Osteoblast (primary cell): ENCODE measurements at places on chromosomes 12 and 14. TPM values are rescaled to one million over a fixed set of nuclear protein-coding genes. Genes with fewer than 3 reads are reported as not detected.

- DNase-seq, result no peak
Measured at GRCh38 chr12:71981149-71981548, 42.5 kb downstream of the TPH2 start.

GRCh38 chr12:95593266-95593871, 42.1 kb upstream of the USP44 start:
- DNase-seq, result no peak

DNA sequence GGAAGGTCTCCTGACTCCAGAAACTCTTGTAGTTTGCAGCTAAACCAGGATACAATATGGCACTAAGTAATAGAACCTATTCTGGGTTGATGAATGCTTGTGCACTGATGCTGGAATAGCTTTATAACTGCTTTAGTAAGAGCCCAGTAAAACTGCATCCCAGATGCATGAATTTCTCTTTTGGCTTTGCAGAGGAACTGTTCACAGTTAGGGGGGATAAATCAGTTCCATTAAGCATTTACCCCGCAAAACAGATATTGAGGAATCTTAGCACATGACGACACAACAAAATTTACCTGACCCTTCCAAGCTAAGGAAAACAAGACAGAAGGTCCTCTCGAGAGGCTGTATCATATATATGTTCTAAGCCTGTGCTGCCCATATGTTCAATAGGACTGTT, 457.4 kb downstream of the FOXG1 start:
- DNase-seq, result no peak

GRCh38 chr12:69415471-69416275, 54.5 kb upstream of the FRS2 start:
- DNase-seq, result peak; percentile 93

GRCh38 chr14:22600027-22600426, 1.9 kb downstream of the ABHD4 start:
- DNase-seq, result no peak

GRCh38 chr14:64502887-64503433, 678 bp downstream of the ZBTB25 start:
- DNase-seq, result peak; percentile 64

DNA sequence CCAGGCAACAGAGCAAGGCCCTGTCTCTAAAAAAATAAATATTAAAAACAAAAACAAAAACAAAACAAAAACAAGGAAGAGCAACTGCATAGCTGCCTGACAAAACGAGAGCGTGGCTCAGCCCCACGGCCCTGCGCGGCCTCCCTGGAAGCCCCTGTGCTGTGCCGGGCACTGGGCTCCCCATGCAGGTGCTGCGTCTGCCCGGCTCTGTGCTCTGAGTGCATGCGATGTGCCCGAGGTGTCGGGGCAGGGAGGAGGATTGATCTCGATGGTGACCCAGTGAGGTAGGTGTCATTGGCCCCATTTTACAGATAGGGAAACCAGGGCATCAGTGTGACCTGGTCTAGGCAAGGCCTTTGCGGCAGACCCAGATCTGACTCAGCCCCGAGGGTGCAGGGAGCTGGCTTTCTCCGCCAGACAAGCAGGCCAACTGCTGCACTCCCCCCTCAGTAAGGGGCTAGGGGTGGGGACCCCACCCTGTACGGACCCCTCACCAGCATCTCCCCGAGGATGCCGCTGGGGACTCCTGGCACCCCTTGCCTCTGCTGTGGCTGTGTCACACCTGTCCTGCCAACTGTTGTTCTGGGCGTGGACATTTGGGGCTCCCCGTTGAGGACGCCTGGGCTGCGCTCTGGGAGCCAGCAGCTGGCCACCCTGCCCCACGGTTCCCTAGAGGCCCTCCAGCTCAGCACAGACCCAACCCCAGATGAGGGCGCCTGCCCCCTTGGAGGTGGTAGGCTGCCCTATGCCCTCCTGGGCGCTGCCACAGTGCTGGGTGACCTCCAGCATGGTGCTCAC, 15.3 kb downstream of the GPR132 start:
- DNase-seq, result peak; percentile 77

DNA sequence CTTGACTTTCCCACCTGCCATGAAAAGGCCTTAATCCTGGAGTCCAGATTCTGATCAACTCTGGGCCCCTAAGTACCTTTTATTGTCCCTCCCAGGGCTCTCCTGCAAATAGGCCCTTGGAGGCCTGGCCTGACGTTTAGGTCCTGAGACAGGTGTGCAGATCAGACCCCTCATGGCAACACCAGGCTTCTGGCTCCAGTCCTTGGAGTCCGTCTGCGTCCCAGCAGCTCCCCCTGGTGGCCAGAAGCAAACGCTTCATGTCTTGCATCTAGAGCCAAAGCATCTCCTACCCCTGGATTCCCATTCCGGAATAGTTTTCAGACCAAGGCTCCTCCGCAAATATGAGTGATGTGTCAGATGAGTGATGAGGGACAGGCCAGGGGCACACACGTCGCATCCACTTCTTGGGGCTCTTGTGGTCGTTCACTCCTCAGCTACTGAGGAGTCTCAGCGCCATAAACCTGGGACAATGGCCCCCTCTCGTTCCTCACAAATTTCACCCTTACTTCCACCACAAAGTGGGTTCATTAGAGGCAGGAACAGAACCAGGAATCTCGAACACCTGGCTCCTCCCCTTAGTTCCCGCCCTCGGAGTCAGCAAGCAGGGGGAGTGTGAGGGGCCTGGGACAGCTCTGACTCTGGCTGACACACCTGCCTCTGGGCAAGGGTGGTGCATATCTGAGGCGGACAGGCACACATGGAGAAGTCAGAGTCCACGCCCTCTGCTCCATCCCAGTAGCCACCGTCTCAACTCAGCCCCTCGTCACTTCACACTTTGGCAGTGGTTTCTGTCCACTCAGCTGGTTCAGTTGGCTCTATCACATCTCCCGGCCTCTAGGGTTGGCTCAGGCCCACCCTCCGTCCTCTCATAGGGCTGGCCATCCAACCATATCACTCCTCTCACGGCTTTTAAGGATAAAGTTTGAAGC, 77.9 kb upstream of the PWP1 start:
- DNase-seq, result peak; percentile 82

DNA sequence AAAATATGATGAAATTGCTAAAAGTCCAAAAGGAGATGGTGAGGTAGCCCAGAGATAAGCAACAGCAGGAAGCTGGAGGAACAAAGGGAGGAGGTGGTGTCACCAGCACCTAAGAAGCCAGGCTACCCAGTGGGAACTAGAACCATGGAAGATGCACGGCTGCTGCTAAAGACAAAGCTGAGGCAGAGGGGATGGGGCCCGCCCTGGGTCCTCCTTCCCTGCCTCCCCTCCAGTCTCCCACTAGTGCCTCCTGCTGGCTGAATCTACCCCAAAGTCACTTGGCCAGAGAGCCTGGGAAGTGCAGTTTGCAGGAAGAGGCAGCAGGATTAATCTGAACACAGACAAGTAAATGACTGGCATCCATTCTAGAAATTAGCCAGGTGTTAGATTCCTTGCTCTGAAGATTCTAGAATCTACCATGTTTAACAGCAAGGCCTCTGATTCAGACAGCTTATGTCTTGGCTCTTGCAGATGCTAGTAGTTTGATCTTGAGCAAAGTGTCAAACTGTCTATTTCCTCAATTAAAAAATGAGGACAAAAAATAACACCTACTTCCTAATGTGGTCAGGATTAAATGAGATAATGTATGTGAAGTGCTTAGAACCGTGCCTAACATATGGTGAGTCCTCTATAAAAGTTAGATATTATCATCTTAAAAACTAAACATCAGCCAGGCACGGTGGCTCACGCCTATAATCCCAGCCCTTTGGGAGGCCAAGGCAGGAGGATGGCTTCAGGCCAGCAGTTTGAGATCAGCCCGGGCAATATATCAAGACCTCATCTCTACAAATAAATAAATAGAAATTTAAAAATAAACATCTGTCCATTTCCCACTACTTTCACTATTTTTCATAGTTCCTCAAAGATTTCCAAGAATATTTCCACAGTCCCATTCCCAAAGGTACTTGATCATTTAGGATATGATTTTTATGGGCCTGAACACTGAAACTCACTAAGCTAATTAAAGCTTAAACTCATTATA, 5.8 kb upstream of the LRP10 start:
- peak; percentile 47 for DNase-seq

GRCh38 chr12:106696681-106697417, 77.6 kb upstream of the RIC8B start:
- no peak for DNase-seq

- DNase-seq, result no peak
Measured at GRCh38 chr14:105472486-105472991, 2.1 kb upstream of the CRIP2 start.

- DNase-seq, result peak; percentile 95
Measured at GRCh38 chr12:124523071-124523470, 44.3 kb downstream of the NCOR2 start.

GRCh38 chr12:18718462-18718861, 19.4 kb downstream of the PLCZ1 start:
- no peak for DNase-seq

- DNase-seq, result no peak
Measured at GRCh38 chr12:116385486-116386217, 108.2 kb upstream of the MED13L start.

GRCh38 chr14:91299121-91300115, 54.9 kb upstream of the GPR68 start:
- peak; percentile 73 for DNase-seq

DNA sequence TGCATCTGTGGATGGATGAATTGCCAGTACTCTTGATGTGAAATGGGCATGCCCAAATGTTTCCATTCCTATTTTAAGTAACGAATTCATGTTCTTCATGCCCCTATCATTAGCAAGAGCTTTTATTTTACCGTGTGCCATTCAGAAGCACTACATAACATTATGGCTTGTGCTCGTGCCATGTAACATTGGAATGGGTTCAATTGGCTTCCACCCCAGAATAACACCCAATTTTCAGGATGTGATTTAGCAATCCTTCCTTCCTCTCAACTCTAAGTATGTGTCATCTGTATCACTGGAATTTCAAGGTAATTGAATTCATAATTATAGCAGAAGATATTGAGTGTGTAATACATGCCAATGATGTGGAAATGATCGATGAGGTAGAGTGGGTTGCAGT, 145.8 kb upstream of the TMPO start:
- DNase-seq, result no peak

GRCh38 chr12:51293696-51294095, 23.5 kb upstream of the SMAGP start:
- no peak for DNase-seq

DNA sequence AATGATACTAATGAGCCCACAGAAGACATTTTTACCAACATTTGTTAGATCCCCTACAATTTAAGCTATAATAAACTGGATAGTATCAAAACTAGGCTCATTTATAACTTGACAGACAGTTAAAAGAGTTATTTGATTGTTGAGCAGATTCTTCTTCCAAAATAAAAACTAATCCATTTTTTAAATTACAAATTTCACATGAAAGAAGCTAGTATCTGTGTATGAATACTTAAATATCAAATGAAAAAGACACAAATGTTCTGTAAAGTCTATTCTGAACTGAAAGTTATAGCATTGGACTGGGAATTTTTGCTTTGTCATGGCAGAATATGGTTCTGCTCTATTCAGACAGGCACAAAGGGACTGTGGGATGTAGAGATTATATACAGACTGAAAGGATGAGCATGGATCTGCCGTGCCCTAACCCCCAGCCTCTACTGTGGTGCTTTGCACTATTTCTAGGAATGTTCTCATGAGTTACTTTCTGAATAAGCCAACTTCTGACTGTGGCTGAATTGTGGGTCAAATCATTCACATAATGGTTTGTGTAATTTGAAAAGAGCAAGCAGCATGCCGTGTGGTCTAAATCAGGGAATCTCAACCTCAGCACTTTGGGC, 352.7 kb downstream of the KCNH5 start:
- no peak for DNase-seq

GRCh38 chr12:101299346-101299745, 19.4 kb downstream of the UTP20 start:
- peak; percentile 62 for DNase-seq

GRCh38 chr12:9144730-9145106, 29.0 kb upstream of the A2M start:
- DNase-seq, result no peak

DNA sequence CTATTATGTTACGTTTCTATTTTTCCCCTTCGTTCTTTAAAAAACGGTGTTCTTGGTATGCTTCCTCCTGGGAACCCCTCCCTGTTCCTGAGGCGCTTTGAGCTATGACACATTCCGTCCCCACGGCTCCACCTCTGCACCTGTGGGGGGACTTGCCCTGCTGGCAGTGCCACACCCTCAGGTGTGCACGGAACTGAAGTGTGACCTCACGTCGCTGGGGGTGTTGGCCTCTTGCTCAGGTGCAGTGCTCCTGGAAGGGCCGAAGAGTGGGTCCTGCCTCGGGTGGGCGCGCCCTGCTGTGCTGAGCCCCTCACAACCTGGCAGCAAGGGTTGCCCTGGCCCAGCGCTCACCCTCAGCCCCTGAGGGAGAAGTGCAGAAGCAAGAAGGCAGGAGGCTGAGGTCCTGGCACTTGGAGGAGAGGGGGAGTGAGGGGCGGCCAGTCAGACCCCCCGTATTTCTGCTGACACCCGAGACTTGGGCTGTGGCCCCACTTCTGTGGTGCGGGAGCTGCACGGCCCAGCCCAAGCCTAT, 4.9 kb downstream of the AMN start:
- DNase-seq, result peak; percentile 66

DNA sequence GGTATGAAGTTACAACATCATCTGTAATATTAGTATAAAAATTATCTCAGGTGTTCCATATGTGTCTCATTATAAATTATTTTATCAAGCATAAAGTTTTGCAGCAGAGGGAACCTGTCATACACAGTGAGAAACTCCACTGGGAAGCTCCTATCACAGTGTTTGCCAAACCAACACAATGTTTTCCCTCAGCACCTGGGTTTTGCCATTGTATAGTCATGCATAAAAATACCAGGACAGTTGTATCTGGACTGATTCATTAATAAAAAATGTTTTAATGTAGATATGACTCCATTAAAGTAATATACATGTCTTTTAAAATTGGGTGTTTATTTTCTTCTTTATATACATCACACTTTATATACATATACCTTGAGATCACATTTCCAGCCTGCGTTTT, 56.6 kb downstream of the METTL25 start:
- DNase-seq, result no peak

DNA sequence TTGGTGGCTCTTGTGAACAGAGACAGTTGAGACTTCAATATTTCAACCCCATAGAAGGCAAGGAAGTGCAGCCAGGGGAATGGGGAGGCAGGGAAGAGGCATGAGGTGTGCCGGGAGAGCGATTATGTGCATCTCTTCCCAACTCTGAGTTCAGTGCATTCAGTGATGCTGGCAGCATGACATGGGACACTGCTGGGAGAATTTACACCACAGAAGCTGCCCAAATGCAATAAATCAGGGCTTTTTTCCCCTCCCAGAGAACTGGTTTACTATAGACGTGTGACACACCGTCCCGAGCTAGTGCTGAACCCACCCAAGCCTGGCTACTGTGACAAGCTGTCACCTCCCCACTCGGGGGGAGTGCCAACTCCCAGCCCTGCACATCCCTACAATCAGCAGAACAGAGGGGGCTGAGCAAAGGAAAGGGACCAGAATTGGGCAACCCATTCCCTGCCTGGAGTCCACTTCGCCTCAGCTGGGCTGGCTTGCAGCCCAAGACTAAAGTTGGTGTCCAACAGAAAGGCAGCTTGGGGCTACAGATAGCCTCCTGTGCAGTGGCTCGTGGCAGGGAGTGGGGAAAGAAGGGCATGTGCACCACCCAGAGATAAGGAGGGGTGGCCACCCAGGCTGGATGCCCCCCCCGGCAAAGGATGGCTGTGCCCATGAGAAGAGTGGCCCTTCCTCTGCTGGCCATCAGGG, 16.7 kb downstream of the AHSA1 start:
- no peak for DNase-seq

ADCY4 gene
- total RNA-seq, result 17.7 and 18.8 TPM in 2 replicates

TAS2R30 gene
- total RNA-seq, result 8.3 and 9.7 TPM in 2 replicates

MYF6 gene
- total RNA-seq, result not detected in 2 replicates

MIS18BP1 gene
- total RNA-seq, result 29.7 and 35.7 TPM in 2 replicates

SLC35F4 gene
- total RNA-seq, result not detected in 2 replicates

KRT83 gene
- not detected in 2 replicates for total RNA-seq

PRH2 gene
- total RNA-seq, result 0.36 TPM in 1 of 2 replicates, not detected in the other

MED6 gene
- total RNA-seq, result 32.2 and 40.1 TPM in 2 replicates

TAS2R9 gene
- not detected in 2 replicates for total RNA-seq

MIP gene
- not detected in 2 replicates for total RNA-seq
